Coronary artery (tissue), 2 donors: ENCODE measurements at places on chromosomes 7 and 10.

GRCh38 chr7:70935854-70936253 is 196.1 kb upstream of the GALNT17 start:
- peak; percentile 26 for DNase-seq

- DNase-seq: no peak
These were observed 12.6 kb downstream of the ALOX5 start for GRCh38 chr10:45386657-45387056.

DNA sequence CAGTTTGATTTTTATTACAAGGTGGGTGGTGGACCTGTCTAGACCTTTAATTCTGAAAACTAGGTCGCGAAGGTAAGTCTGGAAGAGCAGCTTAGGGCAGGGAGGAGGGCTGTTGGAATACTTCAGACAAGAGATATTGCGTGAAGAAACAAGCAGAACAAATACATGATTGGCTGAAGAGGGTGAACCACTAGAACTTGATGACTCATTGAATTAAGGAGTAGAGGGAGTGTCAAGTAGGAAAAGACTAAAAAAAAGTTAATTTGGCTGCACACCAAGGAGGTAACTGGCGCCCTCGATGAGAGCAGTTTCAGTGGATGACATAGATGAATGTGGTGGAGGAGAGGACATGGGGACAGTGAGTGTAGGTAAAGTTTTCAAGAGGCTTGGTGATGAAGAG is 41.3 kb downstream of the WNT2 start:
- DNase-seq: no peak

DNA sequence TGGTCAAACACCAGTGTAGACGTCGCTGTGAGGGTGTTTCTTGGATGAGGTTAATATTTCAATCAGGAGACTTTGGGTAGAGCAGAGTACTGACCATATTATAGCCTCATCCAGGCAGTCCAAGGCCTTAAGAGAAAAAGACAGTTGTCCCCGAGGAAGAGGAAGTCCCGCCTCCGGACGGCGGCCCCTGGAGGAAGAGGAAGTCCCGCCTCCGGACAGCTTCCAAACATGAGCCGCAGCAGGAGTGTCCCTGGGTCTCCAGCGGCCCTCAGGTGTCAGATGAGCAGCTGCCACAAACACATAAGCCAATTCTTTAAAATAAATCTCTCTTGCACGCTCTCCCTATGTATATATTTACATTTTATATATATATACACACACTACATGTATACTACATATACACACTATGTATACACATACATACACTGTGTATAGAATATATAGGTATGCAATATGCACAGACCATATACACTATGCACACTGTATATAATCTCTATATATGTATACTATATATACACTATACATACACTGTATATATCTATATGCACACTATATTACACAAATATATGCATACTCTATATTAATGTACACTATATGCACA is 37.5 kb downstream of the PWWP2B start:
- DNase-seq: no peak

GRCh38 chr10:128060341-128061250 is 65.6 kb downstream of the MKI67 start:
- peak; percentile 62 for DNase-seq

GRCh38 chr7:36523371-36524101 is 133.9 kb downstream of the ANLN start:
- DNase-seq: no peak
